ENCODE measurements at places on chromosomes 5 and 9. TPM values are rescaled to one million over a fixed set of nuclear protein-coding genes. Genes with fewer than 3 reads are reported as not detected.

The DNAJB5 gene
- 13.0 TPM for total RNA-seq

The B4GALT1 gene
- total RNA-seq: 31.0 TPM

The NIPAL4 gene
- not detected for total RNA-seq

The PGM5 gene
- not detected for total RNA-seq

The QSOX2 gene
- 43.7 TPM for total RNA-seq

GRCh38 chr9:38029915-38030638 is 39.0 kb downstream of the SHB start:
- no peak for DNase-seq
- H3K27me3 ChIP-seq: no peaks in the 10 kb centered on the region
- no peak overlapping the region for H3K27ac ChIP-seq
- H3K4me3 ChIP-seq: no peak overlapping the region
- H3K4me1 ChIP-seq: peaks cover 39% of the 10 kb centered on the region

DNA sequence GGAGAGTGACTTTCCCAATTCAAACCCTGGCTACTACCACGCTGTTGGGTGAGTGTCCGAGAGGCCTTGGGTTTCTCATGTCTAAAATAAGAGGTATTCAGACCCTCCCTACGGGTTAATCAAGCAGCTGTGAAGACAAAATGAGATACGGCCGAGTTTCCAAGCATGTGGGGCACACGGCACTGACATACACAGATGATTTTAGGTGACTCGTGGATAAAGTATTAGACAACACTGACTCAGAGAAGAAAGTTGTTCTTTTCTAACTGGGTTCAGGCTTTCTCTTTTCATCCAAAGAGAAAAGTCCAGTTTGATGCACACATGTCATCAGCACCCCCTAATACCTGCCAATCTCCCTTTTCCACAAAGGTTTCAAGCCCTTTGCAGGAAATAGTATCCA is 15.6 kb downstream of the FOXI1 start:
- no peak overlapping the region for H3K4me3 ChIP-seq
- H3K36me3 ChIP-seq: no peaks in the 10 kb centered on the region
- H3K27ac ChIP-seq: no peak overlapping the region
- DNase-seq: no peak
- H3K27me3 ChIP-seq: no peaks in the 10 kb centered on the region

DNA sequence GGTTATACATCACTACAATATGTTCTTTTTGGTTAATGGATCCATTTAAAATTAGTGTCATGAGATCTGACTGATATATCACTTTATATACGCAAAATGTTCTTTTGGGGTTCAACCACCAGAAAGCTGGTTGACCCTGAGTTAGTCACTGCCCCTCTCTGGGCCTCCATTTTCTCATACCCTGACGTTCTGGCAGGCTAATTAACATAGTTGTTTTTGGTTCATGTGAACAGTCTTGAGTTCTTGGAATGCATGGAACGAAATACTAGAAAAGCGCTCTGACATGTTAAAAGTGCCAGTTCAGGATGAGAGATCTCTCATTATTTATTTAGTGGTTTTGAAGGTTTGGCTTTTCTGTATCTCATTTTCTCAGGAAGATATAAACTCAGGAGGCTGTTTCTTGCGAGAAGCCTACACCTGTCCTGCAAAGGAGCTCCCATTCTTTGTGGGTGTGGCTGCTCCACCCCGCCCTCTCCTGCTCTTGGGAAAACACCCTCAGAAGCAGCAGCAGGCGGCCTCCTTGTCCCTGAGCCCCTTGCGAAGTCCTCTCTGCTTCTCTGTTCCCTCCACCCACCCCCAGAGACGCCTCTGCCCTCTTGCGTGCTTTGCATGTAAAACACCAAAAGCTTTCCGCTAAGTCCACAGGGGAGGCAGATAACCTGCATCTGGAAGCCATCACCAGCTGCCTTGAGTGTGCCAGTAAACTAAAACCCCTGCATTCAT is 302.4 kb upstream of the PANK3 start:
- peak; percentile 67 for DNase-seq
- peaks cover 49% of the 10 kb centered on the region for H3K27me3 ChIP-seq
- no peak overlapping the region for H3K4me3 ChIP-seq
- H3K27ac ChIP-seq: no peak overlapping the region

- no peak overlapping the region for H3K4me3 ChIP-seq
- no peaks in the 10 kb centered on the region for H3K4me1 ChIP-seq
- no peaks in the 10 kb centered on the region for H3K27me3 ChIP-seq
- DNase-seq: no peak
These were observed 492.0 kb upstream of the MEF2C start for GRCh38 chr5:89374818-89375521.

DNA sequence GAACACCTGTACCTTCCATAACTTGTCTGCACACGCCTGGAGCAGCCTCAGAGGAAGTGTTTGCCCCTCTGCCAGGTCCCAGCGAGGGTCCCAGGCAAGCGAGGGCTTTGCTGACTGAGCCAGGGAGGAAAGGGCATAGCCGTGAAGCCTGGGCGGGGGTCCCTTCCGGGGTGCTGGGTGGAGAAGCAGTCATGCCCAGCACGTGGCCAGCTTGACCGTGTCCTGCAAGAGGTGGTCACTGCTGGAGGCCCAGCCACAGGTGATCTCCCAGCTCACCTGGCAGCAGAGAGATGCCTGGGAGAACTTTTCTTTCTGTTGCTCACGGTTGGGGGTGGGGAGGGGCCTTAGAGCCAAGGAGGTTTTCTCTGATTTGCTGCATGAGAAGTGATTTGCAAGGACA is 195.3 kb downstream of the CACNA1B start:
- no peak overlapping the region for H3K27ac ChIP-seq
- no peaks in the 10 kb centered on the region for H3K36me3 ChIP-seq
- H3K4me1 ChIP-seq: no peaks in the 10 kb centered on the region
- no peak for DNase-seq
- no peak overlapping the region for H3K4me3 ChIP-seq

- H3K4me3 ChIP-seq: peak overlapping the region; percentile 59
- H3K27ac ChIP-seq: peak overlapping the region; percentile 32
- peaks cover 28% of the 10 kb centered on the region for H3K4me1 ChIP-seq
- peaks cover 18% of the 10 kb centered on the region for H3K36me3 ChIP-seq
- DNase-seq: no peak
These were observed 14.7 kb downstream of the ITGA1 start for GRCh38 chr5:52802272-52802973.

GRCh38 chr5:89034588-89034987 is 151.6 kb upstream of the MEF2C start:
- no peaks in the 10 kb centered on the region for H3K27me3 ChIP-seq
- DNase-seq: no peak
- H3K4me1 ChIP-seq: no peaks in the 10 kb centered on the region
- no peak overlapping the region for H3K4me3 ChIP-seq
- no peaks in the 10 kb centered on the region for H3K36me3 ChIP-seq

DNA sequence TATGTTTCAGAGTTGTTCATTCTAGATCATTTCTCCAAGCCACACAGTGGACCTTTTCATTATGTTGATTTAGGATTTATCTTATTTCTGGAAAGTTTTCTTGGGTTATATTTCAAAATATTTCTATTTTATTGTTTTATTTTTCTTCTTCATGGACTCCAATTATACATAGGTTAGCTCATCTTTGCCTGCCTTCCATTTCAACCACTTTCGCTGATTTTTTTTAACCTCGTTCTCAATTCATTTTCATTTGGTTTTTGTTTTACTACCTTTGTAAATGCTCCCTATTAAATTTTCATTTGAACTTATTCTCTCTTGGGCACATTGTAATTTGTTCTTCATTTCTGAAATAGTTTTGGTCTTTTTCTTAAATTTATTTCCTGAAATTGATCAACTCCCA is 169.0 kb upstream of the PITX1 start:
- H3K36me3 ChIP-seq: no peaks in the 10 kb centered on the region
- no peaks in the 10 kb centered on the region for H3K4me1 ChIP-seq
- no peak for DNase-seq
- peaks cover 34% of the 10 kb centered on the region for H3K27me3 ChIP-seq

- no peak overlapping the region for H3K4me3 ChIP-seq
- DNase-seq: no peak
- peaks cover 3% of the 10 kb centered on the region for H3K36me3 ChIP-seq
- no peak overlapping the region for H3K27ac ChIP-seq
- H3K4me1 ChIP-seq: no peaks in the 10 kb centered on the region
- H3K27me3 ChIP-seq: no peaks in the 10 kb centered on the region
These were observed 61.9 kb downstream of the FAM78A start for GRCh38 chr9:131214286-131214856.

GRCh38 chr5:135990528-135991255 is 35.9 kb upstream of the LECT2 start:
- H3K4me1 ChIP-seq: peaks cover 17% of the 10 kb centered on the region
- H3K27ac ChIP-seq: no peak overlapping the region
- DNase-seq: no peak
- H3K4me3 ChIP-seq: no peak overlapping the region
- no peaks in the 10 kb centered on the region for H3K27me3 ChIP-seq
